DMS79 treated with DMSO at 0.1 percent for 48 hours (cell line): ENCODE measurements at places on chromosomes 3 and 15.

- DNase-seq = no peak
Observed at GRCh38 chr3:171228240-171228639, 201.7 kb upstream of the SLC2A2 start.

DNA sequence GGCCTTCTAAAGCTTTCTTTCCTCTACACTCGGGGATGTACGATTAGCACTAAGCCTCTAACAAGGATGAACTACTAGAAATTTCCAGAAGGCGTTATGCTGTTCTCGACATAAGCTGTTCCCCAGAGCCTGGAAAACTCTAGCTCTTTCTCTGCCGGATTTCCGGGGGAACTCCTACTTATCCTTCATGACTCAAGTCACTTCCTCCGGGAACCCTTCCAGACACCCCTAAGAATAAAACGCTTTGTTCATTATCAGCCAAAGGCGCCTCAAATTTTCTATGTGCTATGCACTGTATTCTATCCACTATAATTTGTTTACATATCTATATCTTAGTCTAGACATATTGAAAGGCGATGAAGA, 455 bp upstream of the SNAP23 start:
- DNase-seq = no peak

DNA sequence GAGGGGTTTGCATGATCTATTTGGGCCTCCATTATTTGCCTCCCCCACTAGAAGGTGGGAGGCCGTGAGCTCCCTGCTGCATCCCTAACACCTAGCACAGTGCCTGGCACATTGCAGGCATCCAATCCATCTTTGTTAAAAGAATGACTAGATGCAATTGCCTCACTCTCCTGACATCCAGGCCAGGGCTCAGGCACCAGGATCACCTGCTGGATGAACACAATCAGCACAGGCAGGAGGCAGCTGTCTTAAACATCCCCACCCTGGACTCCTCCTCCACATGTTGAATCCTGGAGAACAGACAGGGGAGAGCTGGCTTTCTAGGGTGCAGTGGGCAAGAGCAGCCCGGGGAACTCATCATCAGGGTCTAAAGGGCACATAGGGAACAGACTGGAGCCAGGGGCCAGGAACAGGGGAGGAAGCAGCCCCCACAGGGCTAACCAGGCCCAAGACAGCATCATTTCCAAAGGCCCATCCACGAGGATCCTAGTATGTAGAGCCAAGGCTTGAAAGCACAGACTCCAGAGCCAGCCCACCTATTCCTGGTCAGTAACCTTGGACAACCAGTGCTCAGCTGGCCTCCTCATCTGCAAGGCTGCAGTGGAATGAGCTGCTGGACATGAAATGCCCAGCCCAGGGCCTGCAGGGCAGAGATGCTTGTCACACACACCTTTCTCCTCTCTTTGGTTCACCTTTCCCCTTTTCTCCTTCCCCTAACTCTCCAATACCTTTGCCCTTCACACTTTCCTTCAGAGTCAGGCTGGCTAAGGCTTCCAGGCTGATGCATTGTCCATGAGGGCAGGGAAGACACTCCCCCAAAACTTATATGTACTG, 254.4 kb upstream of the TLE3 start:
- DNase-seq = no peak

DNA sequence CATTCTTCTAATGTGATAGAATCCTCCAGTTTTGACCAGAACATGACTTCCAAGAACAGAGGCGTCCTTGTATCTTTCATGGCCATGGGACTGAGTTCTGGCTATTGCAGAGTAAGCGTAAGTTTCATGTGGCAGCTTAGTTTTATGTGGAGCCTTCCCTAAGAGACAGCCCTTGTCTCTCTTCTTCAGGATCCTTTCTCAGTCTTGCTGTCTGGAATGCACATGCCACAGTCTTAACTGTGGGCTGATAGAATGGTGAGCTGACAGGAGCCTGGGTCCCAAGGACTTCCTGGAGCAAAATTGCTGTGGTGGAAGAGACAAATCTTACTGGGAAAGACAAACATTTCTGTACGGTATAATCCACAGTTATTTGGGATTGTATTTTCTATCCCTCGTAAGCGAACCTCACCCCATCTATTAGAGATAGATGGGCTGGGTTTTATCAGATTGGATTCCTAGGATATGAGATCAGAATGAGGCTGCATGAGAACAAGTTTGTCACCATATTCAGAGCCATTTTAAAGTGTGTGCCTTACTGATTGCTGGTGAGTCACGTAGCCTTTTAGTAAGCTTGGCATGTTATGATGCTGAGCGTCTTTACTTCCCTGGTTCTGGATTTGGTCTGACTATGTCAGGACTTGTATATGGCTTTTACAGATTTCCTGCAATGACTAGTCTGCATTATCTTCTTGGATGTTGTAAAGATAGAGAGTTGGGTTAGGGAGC, 32.8 kb downstream of the CDIN1 start:
- DNase-seq = no peak

- no peak for DNase-seq
Observed at GRCh38 chr3:99409961-99410360, 228.4 kb upstream of the COL8A1 start.

- DNase-seq = no peak
Observed at GRCh38 chr15:80695911-80696661, 976 bp downstream of the ABHD17C start.

DNA sequence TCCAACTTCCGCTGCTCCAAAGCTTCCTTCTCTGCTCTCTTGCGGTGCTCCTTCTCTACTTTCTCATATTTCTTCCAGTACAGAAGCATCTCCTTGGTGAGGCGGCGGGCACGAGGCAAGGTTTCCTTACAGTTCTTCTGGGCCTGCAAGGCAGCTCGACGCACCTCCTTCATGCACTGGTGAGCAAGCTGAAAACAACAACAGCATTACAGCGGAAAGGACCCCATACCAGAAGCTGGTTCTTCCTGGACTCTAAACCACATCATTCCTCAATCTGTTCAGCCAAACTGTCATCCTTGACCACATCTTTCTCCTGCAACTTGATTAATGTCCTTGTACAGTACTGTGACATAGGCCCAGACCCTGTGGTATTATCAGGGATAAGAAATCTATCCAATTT, 36.4 kb downstream of the INO80 start:
- no peak for DNase-seq

DNA sequence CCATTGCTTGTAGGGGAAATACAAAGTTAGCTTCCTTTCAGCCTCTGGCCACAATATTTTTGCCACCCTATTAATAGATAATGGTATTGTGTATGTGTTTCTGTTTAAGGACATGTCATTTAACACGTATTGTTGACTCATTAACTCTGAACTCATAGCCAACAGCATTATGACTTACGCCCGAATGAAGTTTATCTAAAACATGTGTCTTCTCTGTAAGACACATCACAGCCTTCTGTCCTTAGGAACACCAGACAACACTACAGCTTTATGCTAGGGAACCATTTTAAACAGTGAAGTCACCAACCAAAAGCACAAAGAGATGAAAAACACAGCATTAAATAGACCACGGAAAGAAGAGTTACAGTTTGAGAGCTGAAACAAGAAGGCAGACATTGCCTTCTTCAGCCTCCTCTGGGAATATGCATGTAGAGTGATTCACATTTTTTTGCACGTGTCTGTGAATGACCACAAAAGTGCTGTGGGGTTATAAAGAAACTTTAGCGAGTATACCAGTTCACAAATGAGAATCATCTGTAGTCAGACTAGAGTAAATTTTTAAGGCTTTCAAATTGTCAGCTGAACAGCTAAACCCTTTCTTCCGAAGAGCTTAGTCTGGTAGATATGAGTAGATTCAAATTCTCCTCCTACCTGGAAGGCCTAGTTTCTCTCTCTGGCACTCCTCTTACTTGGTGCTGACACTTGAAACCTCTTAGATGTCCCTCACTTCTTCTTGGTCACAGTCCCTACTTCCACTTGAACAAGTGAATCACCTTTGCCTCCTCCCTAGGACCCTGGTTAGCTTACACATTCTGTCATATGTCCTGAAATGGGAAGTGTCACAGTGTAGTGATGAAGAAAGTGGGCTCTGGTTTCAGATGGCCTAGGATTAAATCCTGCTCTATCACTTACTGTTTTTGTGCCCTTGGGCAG, 32.2 kb downstream of the MCTP2 start:
- DNase-seq = no peak

GRCh38 chr15:91054816-91055215, 32.4 kb upstream of the VPS33B start:
- DNase-seq = no peak

GRCh38 chr3:82000350-82000749, 238.9 kb upstream of the GBE1 start:
- no peak for DNase-seq

DNA sequence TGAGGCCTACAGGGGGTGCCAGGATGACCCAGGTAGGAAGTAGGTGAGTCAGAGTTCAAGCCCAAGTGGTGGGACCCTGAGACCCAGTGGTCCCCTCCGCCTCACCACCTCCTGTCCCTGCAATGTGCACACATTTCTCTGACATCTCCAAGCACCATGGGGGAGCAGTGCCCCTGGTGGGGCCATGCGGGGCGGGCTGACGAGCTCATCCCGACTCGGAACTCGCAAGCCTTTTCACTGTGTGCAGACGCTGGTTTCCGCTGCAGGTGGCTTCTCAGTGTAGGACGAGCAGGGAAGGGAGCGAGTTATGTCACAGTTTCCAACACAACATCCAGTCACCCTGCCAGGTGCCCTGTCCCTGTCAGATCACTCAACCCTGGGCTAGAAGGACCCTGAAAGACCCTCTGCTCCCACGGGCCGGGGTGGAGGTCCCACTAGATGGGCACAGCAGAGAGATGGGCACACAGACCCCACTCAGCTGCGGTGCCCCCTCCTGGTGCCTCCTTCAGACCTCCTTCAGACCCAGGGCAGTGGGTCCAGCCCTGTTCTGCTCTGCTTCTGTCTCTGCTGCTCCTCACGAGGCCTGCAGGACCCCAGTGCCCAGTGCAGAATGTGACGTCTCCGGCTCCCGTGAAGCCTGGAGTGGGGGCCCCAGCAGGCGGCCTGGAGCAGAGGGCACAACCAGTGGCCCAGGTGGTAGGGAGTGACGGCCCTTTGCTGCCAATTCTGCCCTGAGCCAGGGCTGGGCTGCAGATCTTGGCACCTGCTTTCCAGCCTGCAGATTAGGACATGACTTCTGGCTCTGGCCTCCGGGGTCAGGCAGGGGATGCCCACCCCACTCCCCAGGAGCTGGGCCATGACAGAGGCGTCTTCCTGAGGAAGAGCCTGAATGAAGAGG, 102.0 kb upstream of the RPL32 start:
- no peak for DNase-seq

GRCh38 chr3:133980035-133980434, 49.7 kb downstream of the SLCO2A1 start:
- no peak for DNase-seq

- DNase-seq = peak; percentile 12
Observed at GRCh38 chr3:47646362-47646761, 67.7 kb upstream of the CSPG5 start.

DNA sequence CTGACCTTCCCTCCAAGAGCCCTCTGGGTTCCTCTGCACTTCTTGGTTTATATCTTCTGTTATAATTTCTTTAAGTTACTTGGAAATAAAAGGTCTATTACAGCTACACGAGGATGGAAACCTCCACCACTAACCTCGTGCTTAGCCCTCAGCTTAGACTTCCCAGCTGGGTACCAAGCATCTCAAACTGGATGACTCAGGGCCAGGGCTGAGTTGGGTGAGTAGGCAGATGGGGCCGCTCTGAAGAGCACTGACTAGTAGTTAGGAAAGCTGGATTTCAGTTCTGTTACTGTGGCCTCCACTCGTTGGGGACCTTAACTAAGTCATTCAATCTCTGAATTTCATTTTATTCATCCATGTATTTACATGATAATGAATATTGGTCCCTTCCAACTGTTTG, 1036.6 kb downstream of the IGSF11 start:
- no peak for DNase-seq
